ENCODE measurements at places on chromosomes 7 and 10.

GRCh38 chr7:16669581-16669980, 23.6 kb downstream of the BZW2 start:
- no peak overlapping the region for H3K27ac ChIP-seq
- H3K27me3 ChIP-seq: no peaks in the 10 kb centered on the region
- H3K4me3 ChIP-seq: no peak overlapping the region
- DNase-seq: no peak
- H3K36me3 ChIP-seq: peaks cover 44% of the 10 kb centered on the region

GRCh38 chr10:61159253-61159652, 215.3 kb upstream of the RHOBTB1 start:
- H3K27ac ChIP-seq: no peak overlapping the region
- peaks cover 6% of the 10 kb centered on the region for H3K27me3 ChIP-seq
- H3K4me1 ChIP-seq: no peaks in the 10 kb centered on the region

- no peak for DNase-seq
- H3K4me3 ChIP-seq: peak overlapping the region; percentile 99
- H3K27ac ChIP-seq: peak overlapping the region; percentile 96
- peaks cover 78% of the 10 kb centered on the region for H3K4me1 ChIP-seq
Observed at GRCh38 chr10:110502851-110503301, 5.2 kb downstream of the DUSP5 start.

DNA sequence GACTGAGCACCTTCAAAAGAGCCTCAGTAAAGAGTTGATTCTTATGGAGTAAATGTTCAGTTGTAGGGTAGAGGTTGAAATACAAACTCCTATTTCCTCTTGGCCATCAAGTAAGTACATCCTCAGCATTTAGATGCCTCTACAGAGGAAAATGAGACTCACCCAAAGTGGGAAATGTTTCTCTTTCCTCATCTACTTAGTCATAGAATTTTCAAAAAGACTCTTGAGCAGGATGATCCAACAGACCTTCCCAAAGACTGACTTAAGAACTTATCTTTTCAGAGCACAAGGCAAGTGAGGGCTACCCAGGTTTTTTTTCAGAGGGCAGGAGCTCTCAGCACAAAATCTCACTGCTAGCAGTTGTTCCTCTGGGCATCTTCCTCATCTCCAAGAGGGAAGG, 449.1 kb downstream of the KCNMA1 start:
- DNase-seq: no peak
- no peaks in the 10 kb centered on the region for H3K27me3 ChIP-seq
- no peak overlapping the region for H3K27ac ChIP-seq
- H3K4me3 ChIP-seq: no peak overlapping the region
- no peaks in the 10 kb centered on the region for H3K4me1 ChIP-seq

DNA sequence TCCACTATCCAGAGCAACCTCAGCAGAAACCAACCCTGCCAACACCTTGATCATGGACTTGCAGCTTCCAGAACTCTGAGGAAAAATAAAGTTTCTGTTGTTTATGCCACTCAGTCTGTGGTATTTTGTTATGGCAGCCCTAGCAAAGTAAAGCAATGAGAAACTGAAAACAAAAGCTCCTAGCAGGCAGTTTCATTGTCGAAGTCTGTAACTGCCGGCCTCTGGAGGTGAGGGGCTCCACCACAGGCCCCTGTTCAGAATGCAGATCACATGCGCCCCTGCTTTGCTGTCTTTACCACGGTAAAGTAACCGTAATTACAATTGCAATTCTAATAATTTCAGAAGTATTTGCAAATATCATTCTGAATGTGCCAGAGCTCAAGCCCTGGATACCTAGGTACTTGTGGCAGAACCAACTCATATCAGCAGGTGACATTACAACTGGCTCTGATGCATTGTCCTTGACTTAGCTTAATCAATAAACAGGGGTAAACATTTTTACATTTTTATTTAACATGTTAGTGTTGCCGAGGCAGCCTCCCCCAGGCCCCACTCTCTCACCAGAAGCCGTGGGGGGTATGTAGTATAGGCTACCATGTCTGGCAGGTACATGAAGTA, 193.2 kb downstream of the ELMO1 start:
- no peak overlapping the region for H3K4me3 ChIP-seq
- peaks cover 56% of the 10 kb centered on the region for H3K36me3 ChIP-seq
- H3K4me1 ChIP-seq: peaks cover 40% of the 10 kb centered on the region
- DNase-seq: no peak

- no peaks in the 10 kb centered on the region for H3K36me3 ChIP-seq
- no peak overlapping the region for H3K4me3 ChIP-seq
- DNase-seq: no peak
- no peak overlapping the region for H3K27ac ChIP-seq
- no peaks in the 10 kb centered on the region for H3K4me1 ChIP-seq
Observed at GRCh38 chr7:97495487-97495886, 236.4 kb upstream of the TAC1 start.

DNA sequence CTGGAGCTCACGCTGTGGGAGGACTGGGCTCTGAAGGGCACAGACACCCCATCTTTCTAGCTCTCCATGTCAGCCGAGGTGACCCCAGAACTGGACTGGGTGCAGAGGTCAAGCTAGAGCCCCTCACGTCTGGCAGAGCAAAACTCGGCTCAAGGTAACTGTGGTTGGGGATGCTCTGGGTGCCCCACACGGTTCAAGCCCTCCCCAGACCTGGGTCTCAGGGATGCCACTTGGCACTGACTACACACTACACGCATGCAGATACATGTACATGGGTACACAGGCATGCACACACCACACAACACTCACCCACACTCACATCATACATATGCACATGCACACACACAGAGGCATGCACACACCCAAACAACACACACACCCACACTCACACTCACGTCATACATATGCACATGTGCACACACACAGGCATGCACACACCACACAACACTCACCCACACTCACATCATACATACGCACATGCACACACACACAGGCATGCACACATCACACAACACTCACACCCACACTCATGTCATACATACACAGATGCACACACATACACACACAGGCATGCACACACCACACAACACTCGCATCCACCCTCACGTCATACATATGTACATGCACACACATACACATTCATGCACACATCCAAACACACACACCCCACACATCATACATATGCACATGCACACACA, 219.3 kb downstream of the DNAJB6 start:
- no peaks in the 10 kb centered on the region for H3K27me3 ChIP-seq
- no peak overlapping the region for H3K4me3 ChIP-seq
- no peaks in the 10 kb centered on the region for H3K36me3 ChIP-seq
- no peak overlapping the region for H3K27ac ChIP-seq
- H3K4me1 ChIP-seq: no peaks in the 10 kb centered on the region

DNA sequence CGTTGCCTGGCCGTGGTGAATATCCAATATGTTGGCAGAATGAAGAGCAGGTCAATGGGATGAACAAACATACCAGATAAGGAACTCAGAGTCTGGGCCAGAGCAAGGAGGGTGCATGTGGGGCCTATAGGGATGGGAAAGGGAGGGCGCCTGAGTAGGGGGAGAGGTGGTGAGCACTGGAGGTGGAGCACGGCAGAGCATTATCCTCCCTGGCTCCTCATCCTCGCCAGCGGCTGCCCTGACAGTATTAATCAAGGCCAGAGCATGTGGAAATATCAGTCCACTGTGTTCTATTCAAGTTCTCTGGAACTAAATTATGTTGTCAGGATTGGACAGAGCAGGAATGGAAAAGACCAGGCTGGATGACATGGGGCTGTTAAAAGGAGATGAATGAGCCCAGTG, 254.8 kb upstream of the ZMIZ1 start:
- H3K27me3 ChIP-seq: peaks cover 17% of the 10 kb centered on the region
- no peaks in the 10 kb centered on the region for H3K36me3 ChIP-seq
- no peak overlapping the region for H3K4me3 ChIP-seq
- no peak overlapping the region for H3K27ac ChIP-seq

GRCh38 chr7:145848691-145849090, 267.9 kb upstream of the CNTNAP2 start:
- H3K27me3 ChIP-seq: no peaks in the 10 kb centered on the region
- no peak overlapping the region for H3K27ac ChIP-seq
- no peaks in the 10 kb centered on the region for H3K4me1 ChIP-seq
- no peaks in the 10 kb centered on the region for H3K36me3 ChIP-seq
- H3K4me3 ChIP-seq: no peak overlapping the region
- DNase-seq: no peak

GRCh38 chr10:14884082-14884481, 5.4 kb downstream of the SUV39H2 start:
- H3K27ac ChIP-seq: no peak overlapping the region
- no peak overlapping the region for H3K4me3 ChIP-seq
- DNase-seq: no peak
- H3K4me1 ChIP-seq: peaks cover 33% of the 10 kb centered on the region
- peaks cover 13% of the 10 kb centered on the region for H3K36me3 ChIP-seq
- H3K27me3 ChIP-seq: no peaks in the 10 kb centered on the region

DNA sequence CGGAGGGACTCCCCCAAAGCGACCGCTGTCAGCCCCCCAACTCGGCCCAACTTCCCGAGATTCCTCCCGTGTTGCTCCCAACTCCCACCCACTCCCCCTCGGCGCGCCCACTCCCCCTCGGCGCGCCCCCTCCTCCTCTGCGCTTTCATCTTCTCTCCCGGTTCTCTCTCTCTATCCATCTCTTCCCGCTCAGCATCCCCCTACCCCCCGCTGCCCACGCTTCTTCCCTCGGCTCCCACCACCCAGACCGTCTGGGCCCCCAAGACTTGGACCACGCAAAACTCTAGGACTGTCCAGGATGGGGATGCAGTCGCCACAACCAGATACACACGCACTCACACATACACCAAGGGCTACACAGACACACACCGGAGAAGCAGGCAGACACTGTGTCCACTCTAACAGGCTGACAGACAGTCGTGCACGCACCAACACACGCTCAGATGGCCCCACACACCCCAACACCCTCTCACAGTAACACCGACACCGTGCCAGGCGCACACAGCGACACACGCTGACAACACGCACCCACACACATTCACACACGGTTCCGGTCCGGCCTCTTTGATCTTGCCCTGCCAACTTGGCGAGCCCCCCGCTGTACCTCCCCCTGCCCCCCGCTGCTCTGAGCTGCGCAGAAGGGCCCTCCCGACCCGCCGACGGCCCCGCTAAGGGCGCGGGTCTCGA, 1.1 kb downstream of the GRID1 start:
- H3K27me3 ChIP-seq: peaks cover 75% of the 10 kb centered on the region
- H3K36me3 ChIP-seq: no peaks in the 10 kb centered on the region
- no peak overlapping the region for H3K27ac ChIP-seq
- no peak for DNase-seq
- peak overlapping the region; percentile 59 for H3K4me3 ChIP-seq
- peaks cover 10% of the 10 kb centered on the region for H3K4me1 ChIP-seq

- H3K36me3 ChIP-seq: no peaks in the 10 kb centered on the region
- H3K4me1 ChIP-seq: no peaks in the 10 kb centered on the region
- no peak overlapping the region for H3K4me3 ChIP-seq
- no peak for DNase-seq
- H3K27ac ChIP-seq: no peak overlapping the region
- peaks cover 15% of the 10 kb centered on the region for H3K27me3 ChIP-seq
Observed at GRCh38 chr7:155228894-155229293, 68.8 kb upstream of the INSIG1 start.

GRCh38 chr7:150365673-150366398, 2.8 kb upstream of the REPIN1 start:
- no peak overlapping the region for H3K4me3 ChIP-seq
- H3K4me1 ChIP-seq: peaks cover 38% of the 10 kb centered on the region
- no peaks in the 10 kb centered on the region for H3K27me3 ChIP-seq

DNA sequence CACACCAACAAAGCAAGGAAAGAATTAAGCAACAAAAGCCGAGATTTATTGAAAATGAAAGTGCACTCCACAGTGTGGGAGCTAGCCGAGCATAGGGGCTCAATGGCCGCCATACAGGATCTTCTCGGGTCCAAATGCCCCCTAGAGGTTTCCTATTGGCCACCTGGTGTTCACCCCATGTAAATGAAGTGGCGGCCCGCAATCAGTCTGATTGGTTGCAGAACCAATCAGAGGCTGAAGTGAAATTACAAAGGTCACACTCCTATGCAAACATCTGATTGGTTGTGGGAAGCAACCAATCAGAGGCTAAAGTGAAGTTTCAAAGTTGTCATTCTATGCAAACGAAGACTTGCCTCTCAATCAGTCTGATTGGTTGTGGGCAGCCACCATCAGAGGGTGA, 61.8 kb upstream of the SLC35B4 start:
- DNase-seq: no peak
- H3K4me3 ChIP-seq: no peak overlapping the region
- no peaks in the 10 kb centered on the region for H3K27me3 ChIP-seq
- no peak overlapping the region for H3K27ac ChIP-seq
- H3K4me1 ChIP-seq: no peaks in the 10 kb centered on the region

- H3K4me1 ChIP-seq: no peaks in the 10 kb centered on the region
- H3K27me3 ChIP-seq: no peaks in the 10 kb centered on the region
- H3K27ac ChIP-seq: no peak overlapping the region
- DNase-seq: no peak
- H3K4me3 ChIP-seq: no peak overlapping the region
- H3K36me3 ChIP-seq: no peaks in the 10 kb centered on the region
Observed at GRCh38 chr10:121205625-121206024, 354.5 kb downstream of the WDR11 start.

- peaks cover 48% of the 10 kb centered on the region for H3K4me1 ChIP-seq
- DNase-seq: no peak
- peak overlapping the region; percentile 52 for H3K4me3 ChIP-seq
- H3K27me3 ChIP-seq: peaks cover 4% of the 10 kb centered on the region
- H3K36me3 ChIP-seq: peaks cover 26% of the 10 kb centered on the region
Observed at GRCh38 chr10:132333386-132333785, 1.4 kb downstream of the LRRC27 start.

DNA sequence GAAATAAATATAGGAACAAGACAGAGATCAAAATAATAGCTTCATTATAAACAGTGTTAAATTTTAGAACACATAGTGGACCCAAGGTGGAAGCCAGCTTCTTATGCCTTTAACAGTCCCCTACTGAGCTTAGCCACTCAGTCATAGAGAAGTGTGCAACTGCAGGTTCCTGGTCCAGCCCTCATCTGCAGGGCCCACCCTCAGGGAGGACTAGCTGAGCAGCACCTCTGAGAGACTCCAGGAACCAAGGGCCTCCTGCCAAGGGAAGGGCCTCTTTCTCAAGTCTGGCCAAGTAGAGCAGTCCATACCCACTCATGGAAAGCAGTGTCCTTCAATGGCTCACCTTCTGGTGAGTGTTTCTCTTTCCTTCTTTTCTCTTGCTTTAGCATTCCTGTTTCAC, 173.7 kb upstream of the PRPS1L1 start:
- no peaks in the 10 kb centered on the region for H3K36me3 ChIP-seq
- no peak overlapping the region for H3K4me3 ChIP-seq
- DNase-seq: no peak
